ENCODE measurements at places on chromosomes 2 and 18.

DNA sequence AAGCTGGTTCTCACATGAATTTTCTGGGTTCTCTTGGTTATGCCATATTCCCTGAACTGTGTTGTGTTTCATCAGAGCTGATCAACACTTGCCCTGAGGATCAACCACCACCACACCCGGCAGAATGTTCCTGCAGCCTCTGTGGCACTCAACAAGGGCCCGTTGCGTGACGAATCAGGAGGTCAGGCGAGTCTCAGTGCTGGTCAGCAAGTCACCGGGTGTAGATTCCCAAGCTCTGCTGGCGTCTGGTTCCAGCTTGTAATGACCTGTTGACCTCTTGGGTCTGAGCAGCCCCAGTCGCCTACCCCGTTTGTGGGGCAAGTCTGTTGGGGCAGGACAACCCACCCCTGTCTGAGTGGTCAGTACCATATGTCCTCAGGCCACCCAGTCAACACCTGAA is 46.0 kb downstream of the ADCY3 start:
- DNase-seq: no peak

- DNase-seq: no peak
Measured at GRCh38 chr2:217899231-217900009, 103.4 kb downstream of the TNS1 start.

- DNase-seq: no peak
Measured at GRCh38 chr2:79359419-79359818, 153.4 kb upstream of the CTNNA2 start.

DNA sequence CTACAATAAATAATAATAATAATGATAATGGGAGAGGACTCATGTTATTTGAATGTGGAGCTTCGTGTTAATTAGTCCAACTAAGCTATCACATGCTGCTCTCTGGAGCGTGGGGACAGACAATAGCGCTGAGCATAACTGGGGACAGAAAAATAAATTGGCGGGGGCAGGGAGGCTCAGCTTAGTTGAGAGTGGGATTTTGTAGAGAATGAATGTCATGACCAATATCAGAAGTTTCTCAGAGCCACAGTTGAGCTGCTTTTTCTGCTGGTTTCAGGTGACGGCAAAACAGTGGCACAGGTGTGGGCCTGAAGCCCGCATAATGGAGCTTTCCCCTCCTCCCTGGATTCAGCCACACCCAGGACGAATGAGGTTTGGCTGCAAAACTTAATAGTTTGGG is 111.1 kb upstream of the CAB39 start:
- DNase-seq: no peak

GRCh38 chr18:44341759-44342158 is 338.9 kb upstream of the SETBP1 start:
- DNase-seq: no peak

- DNase-seq: no peak
Measured at GRCh38 chr2:11387100-11387390, 42.6 kb upstream of the ROCK2 start.

DNA sequence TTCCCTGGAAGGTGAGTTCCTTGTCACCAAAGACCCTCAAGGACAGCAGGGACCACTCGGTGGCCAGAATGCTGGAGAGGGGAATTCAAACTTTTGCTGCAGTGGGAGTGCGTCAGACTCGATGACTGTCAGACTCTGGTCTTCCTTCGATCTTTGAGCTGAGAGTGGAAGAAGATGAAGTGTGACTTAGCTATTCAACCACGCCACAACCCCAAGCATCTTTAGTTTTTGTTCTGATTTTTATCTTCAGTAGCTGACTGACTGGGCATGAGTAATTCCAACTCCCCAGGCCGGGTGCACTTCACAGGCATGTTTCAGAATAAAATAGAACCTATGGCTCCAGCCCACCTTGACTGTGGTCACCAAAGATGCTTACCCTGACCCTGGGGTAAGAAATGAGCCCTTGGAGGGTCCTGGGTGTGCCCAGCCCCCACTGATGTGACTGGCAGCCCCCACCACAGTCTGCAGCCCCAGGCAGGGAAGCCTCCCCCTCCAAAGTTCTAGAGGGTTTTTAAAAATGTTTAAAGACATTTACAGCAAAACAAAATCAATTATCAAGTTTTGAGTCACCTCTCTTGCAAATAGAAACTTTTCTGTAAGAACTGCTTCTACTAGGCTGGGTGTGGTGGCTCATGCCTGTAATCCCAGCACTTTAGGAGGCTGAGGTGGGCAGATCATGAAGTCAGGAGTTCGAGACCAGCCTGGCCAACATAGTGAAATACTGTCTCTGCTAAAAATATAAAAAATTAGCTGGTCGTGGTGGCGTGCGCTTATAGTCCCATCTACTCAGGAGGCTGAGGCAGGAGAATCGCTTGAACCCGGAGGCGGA is 24.9 kb upstream of the YWHAQ start:
- no peak for DNase-seq

Data from NCI-H187 treated with DMSO at 0.1 percent for 48 hours (cell line).